A549 treated with dexamethasone at 1 μM for 4 hours (cell line): ENCODE measurements at places on chromosomes 5 and 9. TPM values are rescaled to one million over a fixed set of nuclear protein-coding genes. Genes with fewer than 3 reads are reported as not detected.

The C5orf58 gene
- total RNA-seq: not detected in 5 replicates

The TRIM36 gene
- total RNA-seq: 2.0 to 2.5 TPM (median 2.1 TPM) in 5 replicates

The PFDN1 gene
- total RNA-seq: 86.3 to 143 TPM (median 88.9 TPM) in 5 replicates

The ANKDD1B gene
- 0.07 TPM in 2 of 5 replicates, not detected in the others for total RNA-seq

The NOXA1 gene
- 0.41 to 1.7 TPM (median 1.4 TPM) in 5 replicates for total RNA-seq

The CSF1R gene
- total RNA-seq: 0.09 to 0.35 TPM (median 0.17 TPM) in 5 replicates

The GGTA1 gene
- not detected in 5 replicates for total RNA-seq

The N4BP3 gene
- total RNA-seq: 0.74 to 0.95 TPM (median 0.87 TPM) in 5 replicates

The PDE6A gene
- 0.20 to 0.32 TPM (median 0.30 TPM) in 5 replicates for total RNA-seq

The EDIL3 gene
- total RNA-seq: 0.09 to 0.29 TPM (median 0.20 TPM) in 5 replicates

The ZNF608 gene
- total RNA-seq: 0.85 to 1.3 TPM (median 1.2 TPM) in 5 replicates

The DIRAS2 gene
- 0.02 TPM in 2 of 5 replicates, not detected in the others for total RNA-seq

The CCL27 gene
- total RNA-seq: 0.13 TPM in 2 of 5 replicates, not detected in the others

The MELK gene
- total RNA-seq: 71.7 to 81.6 TPM (median 74.9 TPM) in 5 replicates
